ENCODE measurements at places on chromosomes 12 and 14. TPM values are rescaled to one million over a fixed set of nuclear protein-coding genes. Genes with fewer than 3 reads are reported as not detected.

Gene BRMS1L
- 7.7 TPM for total RNA-seq

Gene NOVA1
- total RNA-seq: 11.1 TPM

Gene TAS2R50
- not detected for total RNA-seq

GRCh38 chr14:105581551-105582341 lies 55.4 kb downstream of the TMEM121 start:
- DNase-seq: peak; percentile 50

DNA sequence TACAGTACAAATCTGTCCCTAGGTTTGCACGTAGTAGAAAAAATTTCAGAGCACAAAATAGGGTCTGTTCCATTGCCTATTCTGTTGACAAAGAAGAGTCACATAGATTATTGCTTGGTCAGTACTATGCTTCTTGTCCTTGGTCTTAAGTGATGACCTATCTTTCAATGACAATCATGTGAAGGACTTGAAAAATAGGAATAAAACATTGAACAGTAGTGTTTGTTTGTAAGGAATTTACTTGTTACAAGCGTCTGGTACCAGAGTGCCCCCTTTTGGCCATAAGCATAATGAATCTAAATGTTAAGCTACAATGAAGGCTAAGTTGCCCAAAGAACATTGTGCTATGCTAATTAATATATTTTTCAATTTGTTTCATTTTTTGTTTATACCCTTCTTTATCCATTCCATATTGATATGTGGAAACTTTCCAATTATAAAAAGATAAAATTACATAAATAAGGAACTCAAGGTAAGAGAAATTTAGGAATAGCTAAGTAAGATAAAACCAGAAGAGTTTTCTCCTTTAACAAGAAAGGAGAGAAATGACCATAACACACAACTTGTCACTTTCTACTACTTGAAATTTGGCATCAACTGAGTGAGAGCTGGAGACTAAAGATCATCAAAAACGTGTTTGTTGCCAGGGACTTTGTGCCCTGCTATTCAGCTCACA lies 204.7 kb downstream of the EPS8 start:
- DNase-seq: no peak

GRCh38 chr12:113064395-113065125 lies 8.0 kb downstream of the DTX1 start:
- peak; percentile 38 for DNase-seq
